NCI-H446 treated with DMSO at 0.1 percent for 48 hours (cell line): ENCODE measurements at places on chromosomes 3 and 15.

- DNase-seq = no peak
Observed at GRCh38 chr3:37989821-37990480, 635 bp upstream of the VILL start.

GRCh38 chr3:57972531-57973111, 35.6 kb upstream of the FLNB start:
- no peak for DNase-seq

DNA sequence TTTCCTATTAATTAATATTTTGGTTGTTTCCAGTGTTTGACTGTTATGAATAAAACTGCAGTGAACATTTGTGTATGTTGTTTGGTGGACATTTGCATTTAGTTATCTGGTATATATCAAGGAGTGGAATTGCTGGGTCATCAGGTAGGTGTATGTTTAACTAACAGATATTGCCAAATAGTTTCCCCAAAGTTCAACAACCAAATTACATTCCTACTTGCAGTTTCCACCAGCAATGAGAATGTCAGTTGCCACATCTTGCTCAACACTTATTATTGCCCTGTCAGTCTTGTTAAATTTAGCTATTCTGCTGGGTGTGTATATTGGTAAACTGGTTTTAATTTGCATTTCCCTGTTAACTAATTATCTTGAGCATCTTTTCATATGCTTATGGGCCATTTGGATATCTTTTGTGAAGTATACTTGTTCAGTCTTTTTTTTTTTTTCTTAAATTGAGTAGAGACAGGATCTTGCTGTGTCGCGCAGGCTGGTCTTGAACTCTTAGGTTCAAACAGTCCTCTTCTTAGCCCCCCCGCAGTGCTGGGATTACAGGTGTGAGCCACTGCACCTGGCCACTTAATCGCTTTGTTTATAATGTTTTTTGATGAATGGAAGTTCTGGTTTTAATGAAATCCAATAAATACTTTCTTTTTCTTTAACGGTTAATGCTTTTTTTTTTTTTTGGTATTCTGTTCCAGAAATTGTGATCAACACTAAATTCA, 7.9 kb downstream of the FEM1B start:
- no peak for DNase-seq

GRCh38 chr15:87045746-87046145, 966.1 kb downstream of the AGBL1 start:
- no peak for DNase-seq

DNA sequence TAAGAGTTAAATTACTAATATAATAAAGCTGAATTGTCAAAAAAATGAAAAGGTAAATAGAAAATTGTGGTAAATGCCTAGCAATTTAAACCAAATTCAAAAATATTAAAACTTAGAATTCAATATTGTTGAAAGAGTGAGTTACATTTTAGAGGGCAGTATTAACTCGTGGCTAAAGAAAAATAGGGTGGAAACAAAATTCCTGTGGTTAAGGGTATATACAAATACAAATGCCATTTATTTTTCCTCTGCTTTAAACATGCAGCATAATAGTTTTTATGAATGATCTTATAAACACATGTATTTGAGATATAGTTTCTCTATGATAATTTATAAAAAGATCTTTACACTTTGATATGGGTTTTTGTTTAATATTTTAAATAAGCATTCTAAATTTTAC, 79.0 kb downstream of the NEDD4 start:
- DNase-seq = no peak

- DNase-seq = no peak
Observed at GRCh38 chr15:34188711-34189110, 21.2 kb downstream of the KATNBL1 start.
